ENCODE measurements at places on chromosomes 6 and 20. TPM values are rescaled to one million over a fixed set of nuclear protein-coding genes. Genes with fewer than 3 reads are reported as not detected.

GRCh38 chr6:6912817-6913744, 194.7 kb upstream of the RREB1 start:
- no peak for DNase-seq

DNA sequence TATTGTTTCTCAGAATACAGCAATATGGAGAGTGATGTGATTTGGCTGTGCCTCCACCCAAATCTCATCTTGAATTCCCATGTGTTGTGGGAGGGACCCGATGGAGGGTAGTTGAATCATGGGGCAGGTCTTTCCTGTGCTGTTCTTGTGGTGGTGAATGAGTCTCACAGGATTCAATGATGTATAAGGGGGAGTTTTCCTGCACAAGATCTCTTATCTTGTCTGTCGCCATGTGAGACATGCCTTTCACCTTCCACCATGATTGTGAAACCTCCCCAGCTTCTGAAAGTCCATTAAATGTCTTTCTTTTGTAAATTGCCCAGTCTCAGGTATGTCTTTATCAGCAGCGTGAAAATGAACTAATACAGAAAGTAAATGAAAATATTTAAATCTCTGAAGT, 234.8 kb upstream of the TENT5A start:
- no peak for DNase-seq

DNA sequence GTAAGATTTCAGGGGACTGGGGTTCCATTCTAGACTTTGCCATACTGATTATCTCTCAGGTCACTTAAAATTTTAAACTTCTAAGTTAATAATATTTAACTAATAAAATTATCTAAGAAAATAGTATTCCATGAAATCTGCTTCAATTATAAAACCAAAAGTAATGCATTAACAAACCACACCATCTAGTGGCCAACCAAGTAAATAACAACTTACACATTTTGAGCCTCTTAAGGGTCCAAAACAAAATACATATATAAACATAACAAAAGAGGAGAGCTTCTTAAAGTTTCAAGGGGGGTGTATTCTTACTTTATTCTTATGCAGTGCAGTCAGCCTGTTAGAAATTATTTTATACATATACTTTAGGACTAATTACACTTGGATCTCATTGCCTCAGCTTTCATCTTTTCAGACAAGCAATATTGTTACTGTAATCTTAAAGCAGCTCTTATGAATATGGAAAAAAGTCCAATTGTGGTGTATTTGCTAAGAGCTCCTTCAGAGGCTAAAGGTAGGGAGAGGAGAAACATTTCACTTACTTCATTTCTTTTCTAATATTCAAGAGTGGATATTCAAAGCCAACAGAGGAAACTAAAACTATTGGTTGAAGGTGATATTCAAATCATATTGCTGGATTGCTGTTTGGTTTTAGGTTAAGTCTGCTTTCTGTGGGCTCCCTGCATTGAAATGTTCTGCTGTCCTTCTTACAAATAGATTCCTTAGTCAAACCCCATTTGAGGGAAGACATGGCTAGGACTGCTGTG, 199.7 kb upstream of the SIM1 start:
- DNase-seq = no peak

DNA sequence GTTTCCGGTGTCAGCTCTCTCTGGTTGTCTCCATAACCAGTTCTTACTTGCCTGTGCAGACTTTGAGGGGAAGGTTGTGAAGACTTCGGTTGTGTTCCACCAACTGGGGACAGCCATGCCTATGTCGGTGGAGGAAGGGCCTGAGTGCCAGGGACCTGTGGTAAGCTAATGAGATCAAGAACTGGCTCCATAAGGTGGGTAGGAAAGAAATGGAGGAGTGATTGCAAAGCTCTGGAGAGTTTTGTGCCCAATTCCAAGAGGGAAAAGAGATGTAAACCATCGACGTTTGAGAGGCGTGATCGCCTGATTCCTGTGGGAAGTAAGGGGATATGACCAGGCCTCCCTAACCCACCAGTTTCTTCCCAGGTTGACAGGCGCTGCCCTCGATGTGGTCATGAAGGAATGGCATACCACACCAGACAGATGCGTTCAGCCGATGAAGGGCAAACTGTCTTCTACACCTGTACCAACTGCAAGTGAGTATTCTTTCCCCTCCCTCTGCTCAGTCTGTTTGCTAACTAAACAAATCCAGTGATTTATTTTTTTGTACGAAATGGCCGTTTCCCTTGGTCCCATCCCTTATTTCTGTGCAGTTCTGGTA, 893 bp downstream of the POLR1H start:
- no peak for DNase-seq

The MAPK13 gene
- total RNA-seq = 4.6 TPM

The AVP gene
- total RNA-seq = not detected

Data from left cardiac atrium (tissue), 4 donors.